ENCODE measurements at places on chromosomes 3 and 15.

- DNase-seq: no peak
Measured at GRCh38 chr3:53744351-53744750, 101.9 kb downstream of the CHDH start.

DNA sequence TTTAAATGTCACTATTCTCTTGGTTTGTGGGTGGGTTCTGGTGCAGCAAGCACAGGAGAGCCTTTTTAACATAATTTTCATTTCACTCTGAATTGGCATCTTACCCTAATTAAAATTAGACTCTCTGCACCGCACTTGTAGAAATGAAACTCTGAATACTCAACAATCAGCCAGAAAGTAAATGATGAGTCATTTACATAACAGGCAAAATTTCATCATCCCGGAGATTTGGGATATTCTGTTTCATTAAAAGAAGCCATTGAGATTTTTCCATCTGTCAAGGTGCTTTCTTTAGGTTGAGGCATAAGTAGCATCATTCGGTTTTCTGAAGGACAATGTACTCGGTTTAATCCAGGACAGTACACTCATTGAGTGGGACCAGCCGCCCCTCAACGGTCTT, 111.0 kb downstream of the RFTN1 start:
- no peak for DNase-seq

DNA sequence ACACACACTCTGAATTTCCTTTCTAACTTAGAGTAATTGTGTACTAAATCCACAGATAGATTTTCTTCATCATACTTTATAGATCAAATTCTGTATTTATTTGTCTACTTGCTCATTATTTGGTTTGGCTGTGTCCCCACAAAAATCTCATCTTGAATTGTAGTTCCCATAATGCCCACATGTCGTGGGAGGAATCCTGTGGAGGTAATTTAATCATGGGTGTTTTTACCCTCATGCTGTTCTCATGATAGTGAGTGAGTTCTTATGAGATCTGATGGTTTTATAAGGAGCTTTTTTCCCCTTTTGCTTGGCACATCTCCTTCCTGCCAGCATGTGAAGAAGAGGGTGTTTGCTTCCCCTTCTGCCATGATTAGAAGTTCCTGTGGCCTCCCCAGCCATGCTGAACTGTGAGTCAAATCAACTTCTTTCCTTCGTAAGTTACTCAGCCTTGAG, 198.3 kb upstream of the TGFBR2 start:
- no peak for DNase-seq

- no peak for DNase-seq
Measured at GRCh38 chr15:42331235-42331634, 28.1 kb upstream of the CAPN3 start.

GRCh38 chr3:181329024-181329423, 339.5 kb upstream of the DNAJC19 start:
- DNase-seq: no peak

DNA sequence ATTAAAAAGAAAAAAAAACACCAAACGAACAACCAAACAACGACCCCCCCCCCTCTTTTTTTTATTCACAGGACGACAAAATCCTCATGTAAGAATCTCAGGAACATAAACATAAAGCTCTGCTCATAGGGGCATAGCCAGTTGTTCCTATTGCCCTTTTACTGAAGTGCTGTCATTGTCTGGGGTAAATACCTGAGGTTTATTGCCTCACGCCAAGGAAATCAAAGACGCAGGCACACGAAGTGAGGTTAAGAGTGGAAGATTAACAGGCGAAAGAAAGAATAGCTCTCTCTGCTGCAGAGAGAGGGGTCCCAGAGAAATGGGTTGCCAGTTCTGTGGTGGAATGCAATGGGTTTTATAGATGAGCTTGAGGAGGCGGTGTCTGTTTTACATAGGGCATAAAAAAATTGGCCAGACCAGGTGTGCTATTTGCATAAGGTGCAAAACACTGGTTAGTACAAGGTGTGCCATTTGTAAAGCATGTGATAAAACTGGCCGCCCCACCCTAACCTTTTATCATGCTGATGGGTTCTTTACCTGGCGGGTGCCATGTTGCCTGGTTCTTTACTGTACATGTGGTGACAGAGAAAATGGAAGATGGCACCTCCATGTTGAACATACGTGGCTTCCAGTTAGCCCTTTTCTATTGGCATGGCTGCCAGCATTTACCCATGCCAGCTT, 257.6 kb upstream of the ZPLD1 start:
- DNase-seq: no peak

- DNase-seq: no peak
Measured at GRCh38 chr15:97446138-97446537, 514.4 kb upstream of the ARRDC4 start.

- no peak for DNase-seq
Measured at GRCh38 chr3:194304186-194304917, 46.8 kb downstream of the CPN2 start.

- DNase-seq: no peak
Measured at GRCh38 chr3:123453675-123454074, 4.8 kb upstream of the ADCY5 start.

DNA sequence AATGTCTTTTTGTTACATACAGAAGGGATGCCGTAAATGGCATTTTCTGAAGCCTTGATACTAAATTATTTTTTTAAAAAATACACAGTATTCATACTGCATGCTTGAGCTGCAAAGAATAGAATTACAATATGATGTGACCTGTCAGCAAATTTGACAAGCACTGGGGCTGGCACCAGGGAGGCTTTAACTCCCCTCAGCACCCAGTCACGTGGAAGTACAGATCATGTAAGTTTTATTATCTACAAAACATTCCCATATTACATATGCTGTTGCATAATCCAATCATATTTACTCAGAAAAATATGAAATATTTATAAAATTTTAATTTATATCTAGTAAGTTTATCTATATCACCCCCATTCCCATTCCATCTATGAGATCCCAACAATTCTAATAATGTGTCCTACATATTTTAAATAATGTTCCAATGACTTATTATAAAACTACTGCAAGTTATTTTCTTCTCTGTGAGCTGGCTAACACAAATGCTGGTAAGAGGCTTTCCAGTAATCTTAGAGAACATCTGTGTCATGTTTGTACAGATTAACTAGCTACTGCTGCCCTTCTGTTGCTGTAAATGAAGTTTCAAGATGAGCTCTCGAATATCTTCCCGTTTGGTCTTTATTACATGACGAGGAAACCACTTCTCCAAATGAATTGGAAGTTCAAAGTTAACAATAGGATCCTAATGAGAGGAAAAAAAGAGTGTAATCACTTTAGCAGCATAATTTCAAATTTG, 5.2 kb upstream of the IMPG2 start:
- no peak for DNase-seq

Data from stimulated activated CD4-positive, alpha-beta T cell treated with anti-CD3 and anti-CD28 coated beads, Interleukin-4, amount 100 ng/mL, for 4 hours (primary cell).